ENCODE measurements at places on chromosomes 2 and 18.

GRCh38 chr2:207048416-207048815 is 109.1 kb downstream of the CPO start:
- no peak for DNase-seq

GRCh38 chr18:31875301-31875700 is 67.6 kb downstream of the TRAPPC8 start:
- no peak for DNase-seq

DNA sequence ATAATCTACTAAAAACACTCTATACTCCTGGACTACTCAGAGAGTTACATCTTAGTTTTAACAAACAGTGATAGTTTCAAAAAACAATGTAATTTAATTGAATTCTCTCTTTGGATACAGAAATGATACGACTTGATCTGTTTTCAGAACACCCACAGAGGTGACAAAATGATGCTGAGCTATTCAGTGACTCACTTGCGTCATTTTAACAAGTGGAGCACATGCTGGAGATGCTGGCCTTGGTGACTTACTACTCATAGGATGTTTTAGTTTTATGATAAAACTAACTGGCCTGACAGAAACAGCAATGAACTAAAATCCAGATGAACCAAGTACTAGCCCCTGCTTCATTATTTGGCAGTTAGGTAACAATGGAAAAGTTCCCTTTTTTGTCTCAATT is 101.3 kb upstream of the ITGB6 start:
- no peak for DNase-seq

- no peak for DNase-seq
Measured at GRCh38 chr18:58669731-58670378, 1.4 kb upstream of the MALT1 start.

DNA sequence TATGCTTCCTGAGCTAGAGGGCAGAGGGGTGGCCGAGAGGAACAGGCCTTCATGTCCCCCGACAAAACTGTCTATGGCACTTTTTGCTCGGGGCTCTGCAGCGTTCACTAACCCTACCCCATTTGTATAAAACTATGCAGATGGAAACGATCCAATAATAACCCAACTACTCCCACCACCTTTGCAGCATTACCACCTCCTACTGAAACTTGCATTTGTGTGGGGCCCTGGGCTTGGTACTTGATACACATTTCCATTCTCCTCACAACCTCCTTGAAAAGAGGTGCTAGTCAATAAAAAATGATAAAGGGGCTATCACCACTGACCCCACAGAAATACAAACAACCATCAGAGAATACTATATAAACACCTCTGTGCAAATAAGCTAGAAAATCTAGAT is 63.5 kb upstream of the FOSL2 start:
- DNase-seq = no peak

GRCh38 chr2:187459256-187459655 is 11.2 kb upstream of the CALCRL start:
- no peak for DNase-seq

GRCh38 chr2:42917425-42917927 is 125.1 kb upstream of the HAAO start:
- no peak for DNase-seq

GRCh38 chr2:42118754-42119569 is 50.2 kb upstream of the EML4 start:
- no peak for DNase-seq

DNA sequence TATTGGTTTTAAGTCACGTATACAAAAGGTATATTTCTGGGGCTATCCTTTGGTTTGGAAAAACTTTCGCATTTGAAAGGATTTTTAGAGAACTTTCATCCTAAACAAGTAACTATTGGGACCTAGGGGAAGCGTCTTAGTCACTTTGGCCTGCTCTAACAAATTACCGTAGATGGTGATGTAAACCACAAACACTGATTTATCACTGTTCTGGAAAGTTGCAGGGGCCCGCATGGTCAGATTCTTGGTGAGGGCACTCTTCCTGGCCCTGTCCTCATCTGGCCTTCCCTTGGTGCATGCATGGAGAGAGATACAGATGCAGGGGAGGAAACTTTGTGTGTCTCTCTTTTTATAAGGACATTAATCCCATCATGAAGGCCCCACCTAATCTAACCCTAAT is 49.1 kb upstream of the ANKRD62 start:
- DNase-seq = no peak

DNA sequence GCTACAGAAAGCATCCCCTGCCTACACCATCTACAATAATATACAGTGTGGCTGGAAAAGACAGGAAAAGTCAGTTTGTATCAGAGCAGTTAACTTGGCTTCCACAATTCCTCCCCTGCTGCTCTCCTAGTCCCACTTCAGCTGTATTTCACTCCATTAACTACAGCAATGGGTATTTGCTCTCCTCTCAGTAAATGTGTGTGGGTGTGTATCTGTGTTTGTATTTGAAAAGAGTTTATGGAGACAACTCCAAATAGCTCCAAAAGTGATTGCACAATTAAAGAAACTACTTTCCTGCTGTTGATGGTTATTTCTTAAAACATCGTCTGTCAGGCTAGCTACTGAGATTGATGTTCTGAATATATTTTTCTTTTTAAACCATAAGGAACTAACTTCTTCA is 333.7 kb upstream of the FIGN start:
- no peak for DNase-seq

DNA sequence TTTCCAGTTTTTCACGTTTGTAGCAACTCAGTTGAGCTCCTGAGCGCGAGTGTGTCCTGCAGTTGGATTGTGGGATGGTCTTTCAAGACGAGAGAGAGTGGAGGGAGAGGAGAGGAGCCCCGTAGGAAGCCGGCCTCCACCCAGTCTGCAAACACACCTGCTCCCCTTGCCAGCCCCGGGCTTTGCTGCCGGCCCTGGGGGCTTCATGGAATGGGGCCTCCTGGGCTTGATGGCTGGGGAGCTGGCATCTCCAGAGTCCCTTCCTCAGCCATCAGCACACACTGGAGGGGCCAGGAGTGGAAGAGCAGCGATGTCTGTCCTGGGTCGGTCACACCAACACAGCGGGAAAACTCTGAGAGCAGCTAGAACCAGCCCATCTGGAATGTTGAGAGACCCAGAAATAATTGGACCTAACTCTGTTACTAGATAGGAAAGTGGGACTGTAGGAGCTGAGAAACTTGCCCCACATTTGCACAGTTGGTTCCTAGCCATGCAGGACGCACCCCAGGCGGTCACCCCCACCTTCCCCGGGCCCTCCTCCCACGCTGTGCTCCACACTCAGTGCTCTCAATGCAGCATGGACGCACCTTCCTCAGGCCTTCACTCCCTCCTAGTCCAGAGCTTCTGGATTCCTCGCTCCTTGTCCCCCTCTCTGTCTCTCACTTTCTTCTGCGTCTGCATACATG is 69.6 kb downstream of the PTGR3 start:
- DNase-seq = no peak

DNA sequence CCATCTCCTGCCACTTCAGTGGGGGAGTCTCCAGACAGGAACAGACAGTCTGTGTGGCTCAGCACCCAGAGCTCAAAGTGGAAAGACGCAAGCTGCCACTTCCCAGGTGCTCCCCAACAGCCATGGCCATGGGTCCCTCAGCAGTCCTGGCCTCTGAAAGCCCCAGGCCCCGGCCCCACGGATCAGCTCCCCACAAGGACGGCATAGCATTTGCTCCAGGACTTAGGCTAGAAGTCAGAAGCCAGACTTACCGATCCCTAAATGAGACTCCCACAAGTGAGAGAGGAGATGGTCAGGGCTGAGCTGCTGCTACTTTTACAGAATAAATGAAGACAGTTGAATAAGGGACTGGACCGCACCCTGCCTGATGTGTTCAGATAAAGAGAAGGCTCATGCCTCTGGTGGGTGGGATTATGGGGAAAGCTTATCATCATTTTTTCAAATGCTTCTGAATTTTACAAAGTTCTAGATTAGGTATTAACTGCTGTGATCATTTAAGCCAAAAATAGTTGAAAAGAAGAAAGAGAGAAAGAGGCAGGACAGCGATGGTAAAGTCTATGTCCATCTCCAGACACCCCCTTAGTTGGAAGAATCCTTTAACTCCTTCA is 50.5 kb downstream of the ADD2 start:
- DNase-seq = no peak

DNA sequence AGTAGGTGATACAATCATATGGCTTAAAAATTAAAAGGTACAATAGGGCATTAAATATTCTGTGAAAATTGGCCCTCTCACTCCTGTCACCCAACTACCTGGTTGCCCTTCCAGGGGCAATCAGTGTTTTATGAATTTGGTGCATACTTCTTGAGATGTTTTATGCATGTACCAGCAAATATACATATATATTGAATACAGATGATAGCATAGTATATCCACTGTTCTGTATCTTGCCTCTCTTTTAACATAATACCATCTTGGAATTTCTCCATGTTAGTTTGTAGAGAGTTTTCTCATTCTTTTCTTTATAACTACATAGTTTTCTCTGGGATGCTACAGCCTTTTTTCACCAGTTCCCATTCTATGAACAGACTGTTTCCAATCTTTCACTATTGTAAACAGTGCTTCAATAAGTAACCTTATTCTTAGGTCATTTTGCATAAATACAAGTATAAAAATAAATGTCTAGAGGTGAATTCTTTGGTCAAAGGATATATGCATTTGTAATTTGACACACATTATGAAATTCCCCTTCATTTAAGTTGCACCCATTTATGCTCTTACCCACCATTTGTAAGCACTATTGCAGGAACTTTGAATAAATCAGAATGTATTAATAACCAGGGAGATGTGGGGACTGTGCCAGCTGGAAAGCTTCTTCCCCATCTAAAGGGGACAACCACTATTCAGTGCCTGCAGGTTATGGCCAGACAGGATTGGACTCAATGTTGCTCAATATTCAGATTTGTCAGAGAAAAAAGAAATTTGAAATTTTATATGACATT is 225.4 kb downstream of the STK39 start:
- DNase-seq = no peak

DNA sequence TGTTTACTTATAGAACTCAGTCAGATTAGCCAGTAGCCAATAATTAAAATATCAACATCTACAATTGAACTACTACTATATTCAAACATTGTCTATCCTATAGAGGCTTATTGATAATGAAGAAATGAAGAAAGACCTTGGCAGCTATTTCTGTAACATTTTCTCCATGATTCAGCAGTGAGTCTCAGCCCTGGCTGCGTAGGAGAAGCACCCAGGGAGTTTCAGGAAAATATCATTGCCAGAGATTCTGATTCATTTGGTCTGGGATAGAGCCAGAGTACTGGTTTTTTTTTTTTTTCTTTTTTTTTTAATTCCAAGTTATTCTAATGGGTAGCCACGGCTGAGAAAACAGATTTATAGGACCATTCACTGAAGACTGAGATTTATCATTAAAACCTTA is 404.8 kb downstream of the TXNL1 start:
- DNase-seq = no peak

DNA sequence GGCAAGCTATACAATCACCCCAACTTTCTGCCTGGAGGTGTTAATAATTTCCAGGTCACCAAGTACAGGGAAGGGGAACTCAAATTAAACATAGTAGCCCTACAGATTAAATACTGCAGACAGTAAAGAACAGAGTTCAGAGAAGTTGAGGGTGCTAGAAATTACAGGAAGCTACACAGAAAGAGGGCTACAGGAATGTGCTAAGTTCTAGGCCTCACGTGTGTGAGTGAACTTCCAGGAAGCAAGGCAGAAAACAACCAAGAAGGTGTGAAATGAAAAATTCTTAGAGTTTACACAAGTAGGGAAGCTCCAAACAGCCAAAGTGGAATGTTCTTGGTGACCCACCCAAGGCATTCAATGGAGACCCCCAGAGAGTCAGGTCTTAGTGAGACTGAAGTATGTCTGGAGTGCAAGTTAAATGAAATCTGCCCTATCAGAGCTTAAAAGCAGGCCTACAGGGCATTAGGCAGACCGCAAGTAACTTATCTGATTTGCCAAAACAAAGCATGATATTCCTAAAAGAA is 58.1 kb upstream of the RNU4ATAC start:
- no peak for DNase-seq

DNA sequence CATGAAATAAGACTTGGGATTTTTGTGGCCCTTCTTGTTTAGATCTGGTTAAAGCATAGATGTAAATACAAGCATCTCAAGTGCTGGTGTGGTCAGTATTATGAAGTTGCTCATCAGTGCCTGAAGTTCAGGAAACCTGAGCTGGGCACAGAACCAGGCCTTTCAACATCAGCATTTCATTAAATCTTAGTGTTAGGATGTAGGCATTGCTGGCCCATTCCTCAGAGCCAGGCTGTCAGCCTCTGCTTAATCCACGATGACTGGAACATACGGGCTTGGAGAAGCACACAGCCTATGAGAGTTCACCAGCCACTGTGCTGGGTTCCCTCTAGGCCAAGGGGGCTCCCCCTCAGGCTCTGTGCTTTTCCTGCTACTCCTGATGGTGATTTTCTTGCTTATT is 270.2 kb downstream of the EN1 start:
- no peak for DNase-seq

GRCh38 chr2:176140513-176141317 is 10.6 kb upstream of the HOXD4 start:
- no peak for DNase-seq

- no peak for DNase-seq
Measured at GRCh38 chr18:25873833-25874232, 216.6 kb downstream of the SS18 start.

DNA sequence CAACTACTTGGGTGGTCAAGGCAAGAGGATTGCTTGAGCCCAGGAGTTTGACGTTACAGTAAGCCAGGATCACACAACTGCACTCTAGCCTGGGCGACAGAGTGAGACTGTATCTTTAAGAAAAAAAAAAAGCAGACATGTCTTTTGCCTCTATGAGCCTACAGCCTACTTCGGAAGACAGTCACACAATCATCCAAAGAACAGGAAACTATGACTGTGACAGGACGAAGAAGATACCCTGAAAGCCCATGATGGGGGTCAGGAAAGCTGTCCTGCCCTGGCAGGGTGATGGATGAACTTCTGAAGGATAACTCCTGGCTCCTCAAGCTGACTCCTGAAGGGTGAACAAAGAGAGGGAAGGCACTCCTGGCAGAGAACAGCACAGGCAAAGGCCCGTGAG is 251.7 kb upstream of the SIX2 start:
- DNase-seq = no peak

DNA sequence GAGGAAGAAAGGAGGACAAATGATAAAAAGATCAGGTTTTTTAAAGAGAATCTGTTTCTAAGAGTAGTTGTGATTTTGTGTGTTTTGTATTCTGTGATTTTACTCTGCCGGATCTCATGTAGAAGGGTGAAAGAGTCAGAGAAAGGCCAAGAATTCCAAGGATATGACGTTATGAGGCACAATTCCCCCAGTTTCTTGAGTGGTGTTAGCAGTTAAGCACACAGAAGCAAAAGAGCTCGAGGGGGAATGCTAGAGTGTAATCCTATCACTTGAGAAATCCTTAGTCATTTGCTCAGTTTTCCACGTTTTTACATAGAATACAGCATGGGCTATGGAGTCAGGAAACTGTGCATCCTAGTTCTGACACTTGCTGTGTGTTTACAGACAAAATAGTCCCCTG is 34.8 kb downstream of the METTL4 start:
- DNase-seq = no peak

- DNase-seq = no peak
Measured at GRCh38 chr18:45637546-45638327, 22.5 kb downstream of the SLC14A2 start.

- DNase-seq = no peak
Measured at GRCh38 chr2:85659324-85659981, 8.5 kb downstream of the SFTPB start.

- no peak for DNase-seq
Measured at GRCh38 chr2:218015586-218016521, 13.1 kb upstream of the TNS1 start.
